ENCODE measurements at places on chromosomes 2 and 18.
A peak's percentile ranks its signal among the peaks of the same experiment; 100 is the strongest.

DNA sequence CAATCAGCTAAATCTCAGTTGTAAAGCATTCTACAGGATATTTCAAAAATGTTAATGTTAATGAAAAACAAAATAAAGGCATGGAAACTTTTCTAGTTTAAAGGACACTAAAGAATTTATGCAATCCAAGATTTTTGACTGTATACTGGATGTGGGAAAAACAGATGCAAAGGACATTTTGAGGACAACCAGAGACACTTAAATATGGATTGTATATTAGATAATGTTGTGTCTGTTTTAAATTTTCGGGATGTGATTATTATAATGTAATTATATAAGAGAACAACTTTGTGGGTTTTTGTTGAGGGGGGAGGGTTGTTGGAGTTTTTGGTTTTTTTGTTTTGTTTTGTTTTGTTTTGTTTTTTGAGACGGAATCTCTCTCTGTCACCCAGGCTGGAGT, 30.9 kb downstream of the PSMA8 start:
- no peaks in the 10 kb centered on the region for H3K27me3 ChIP-seq
- H3K4me3 ChIP-seq, result no peak overlapping the region
- no peak for DNase-seq
- H3K27ac ChIP-seq, result no peak overlapping the region
- peaks cover 10% of the 10 kb centered on the region for H3K4me1 ChIP-seq
- H3K36me3 ChIP-seq, result no peaks in the 10 kb centered on the region

DNA sequence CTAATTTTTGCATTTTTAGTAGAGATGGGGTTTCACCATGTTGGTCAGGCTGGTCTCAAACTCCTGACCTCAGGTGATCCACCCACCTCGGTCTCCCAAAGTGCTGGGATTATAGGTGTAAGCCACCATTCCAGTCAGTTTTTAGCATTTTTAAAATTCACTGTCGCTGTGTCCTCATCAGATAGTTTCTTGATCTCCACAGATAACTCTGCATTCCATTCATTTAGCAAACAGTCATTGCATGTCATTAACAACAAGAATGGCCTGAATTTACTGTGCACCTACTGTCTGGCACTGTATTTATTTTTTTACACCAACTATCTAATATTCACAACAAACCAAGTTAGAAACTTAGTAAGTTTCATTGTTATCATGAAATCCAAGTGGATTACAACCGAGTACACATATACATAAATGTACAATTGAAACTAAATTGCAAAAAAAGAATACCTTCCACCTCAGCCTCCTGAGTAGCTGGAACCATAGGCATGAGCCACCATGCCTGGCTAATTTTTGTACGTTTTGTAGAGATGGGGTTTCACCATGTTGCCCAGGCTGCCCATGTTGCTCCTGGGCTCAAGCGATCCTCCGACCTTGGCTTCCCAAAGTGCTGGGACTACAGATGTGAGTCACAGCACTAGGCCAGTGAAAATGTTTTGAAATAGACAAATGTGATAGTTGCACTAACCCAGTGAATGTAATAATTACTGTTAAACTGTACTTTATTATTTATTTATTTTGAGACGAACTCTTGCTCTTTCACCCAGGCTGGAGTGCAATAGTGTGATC, 4.3 kb downstream of the MCEE start:
- H3K36me3 ChIP-seq, result peaks cover 11% of the 10 kb centered on the region
- H3K4me3 ChIP-seq, result no peak overlapping the region
- H3K4me1 ChIP-seq, result peaks cover 9% of the 10 kb centered on the region
- H3K27me3 ChIP-seq, result no peaks in the 10 kb centered on the region
- DNase-seq, result no peak

GRCh38 chr2:4219101-4219500, 515.7 kb downstream of the DCDC2C start:
- H3K27ac ChIP-seq, result no peak overlapping the region
- no peak overlapping the region for H3K4me3 ChIP-seq
- H3K4me1 ChIP-seq, result no peaks in the 10 kb centered on the region
- H3K36me3 ChIP-seq, result no peaks in the 10 kb centered on the region
- peaks cover 7% of the 10 kb centered on the region for H3K27me3 ChIP-seq

- no peaks in the 10 kb centered on the region for H3K27me3 ChIP-seq
- H3K4me1 ChIP-seq, result peaks cover 7% of the 10 kb centered on the region
- peaks cover 24% of the 10 kb centered on the region for H3K36me3 ChIP-seq
- DNase-seq, result no peak
- H3K27ac ChIP-seq, result peak overlapping the region; percentile 76
- no peak overlapping the region for H3K4me3 ChIP-seq
Observed at GRCh38 chr2:74066491-74067203, 81.1 kb downstream of the BOLA3 start.

DNA sequence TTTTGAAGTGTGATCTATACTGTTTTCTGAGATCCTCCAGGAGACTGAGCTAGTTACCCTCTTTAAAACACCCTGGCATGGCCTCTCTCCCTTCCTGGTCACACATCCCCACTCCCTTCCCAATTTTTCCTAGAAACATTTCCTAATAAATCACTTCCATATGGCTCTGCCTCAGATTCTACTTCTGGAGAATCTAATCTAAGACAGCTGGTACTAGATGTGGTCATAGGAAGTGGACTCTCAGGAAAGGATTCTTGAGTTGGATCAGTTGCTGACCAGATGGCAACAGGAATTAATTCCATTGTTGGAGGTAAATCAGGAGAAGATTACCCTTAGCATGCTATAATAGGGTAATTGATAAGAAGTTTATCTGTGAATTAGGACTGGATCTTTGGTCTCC, 310.5 kb downstream of the SATB2 start:
- no peaks in the 10 kb centered on the region for H3K4me1 ChIP-seq
- H3K27ac ChIP-seq, result no peak overlapping the region
- H3K36me3 ChIP-seq, result no peaks in the 10 kb centered on the region

DNA sequence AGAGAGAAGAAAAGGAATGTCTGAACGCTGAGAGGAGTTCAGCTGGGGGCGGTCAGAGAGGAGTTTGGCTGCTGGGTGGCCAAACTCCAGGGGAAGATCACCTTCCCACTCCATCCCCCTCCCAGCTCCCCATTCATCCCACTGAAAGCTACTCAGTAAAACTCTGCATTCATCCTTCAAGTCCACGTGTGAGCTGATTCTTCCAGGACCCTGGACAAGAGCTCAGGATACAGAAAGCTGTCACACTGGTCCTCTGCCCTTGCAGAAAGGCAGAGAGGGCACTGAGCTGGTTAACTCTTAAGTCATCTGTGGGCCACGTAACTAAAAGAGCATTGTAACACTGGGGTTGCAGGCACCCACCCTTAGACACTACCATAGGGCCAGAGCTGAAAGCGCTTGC, 132.1 kb upstream of the ARL4C start:
- no peak overlapping the region for H3K27ac ChIP-seq
- H3K36me3 ChIP-seq, result no peaks in the 10 kb centered on the region
- H3K4me3 ChIP-seq, result no peak overlapping the region
- no peak for DNase-seq

- H3K27me3 ChIP-seq, result peaks cover 8% of the 10 kb centered on the region
- peaks cover 4% of the 10 kb centered on the region for H3K4me1 ChIP-seq
- DNase-seq, result no peak
- H3K36me3 ChIP-seq, result no peaks in the 10 kb centered on the region
Observed at GRCh38 chr18:50473881-50474280, 86.0 kb upstream of the MAPK4 start.
